ENCODE measurements at places on chromosomes 12 and 14.
A peak's percentile ranks its signal among the peaks of the same experiment; 100 is the strongest.

DNA sequence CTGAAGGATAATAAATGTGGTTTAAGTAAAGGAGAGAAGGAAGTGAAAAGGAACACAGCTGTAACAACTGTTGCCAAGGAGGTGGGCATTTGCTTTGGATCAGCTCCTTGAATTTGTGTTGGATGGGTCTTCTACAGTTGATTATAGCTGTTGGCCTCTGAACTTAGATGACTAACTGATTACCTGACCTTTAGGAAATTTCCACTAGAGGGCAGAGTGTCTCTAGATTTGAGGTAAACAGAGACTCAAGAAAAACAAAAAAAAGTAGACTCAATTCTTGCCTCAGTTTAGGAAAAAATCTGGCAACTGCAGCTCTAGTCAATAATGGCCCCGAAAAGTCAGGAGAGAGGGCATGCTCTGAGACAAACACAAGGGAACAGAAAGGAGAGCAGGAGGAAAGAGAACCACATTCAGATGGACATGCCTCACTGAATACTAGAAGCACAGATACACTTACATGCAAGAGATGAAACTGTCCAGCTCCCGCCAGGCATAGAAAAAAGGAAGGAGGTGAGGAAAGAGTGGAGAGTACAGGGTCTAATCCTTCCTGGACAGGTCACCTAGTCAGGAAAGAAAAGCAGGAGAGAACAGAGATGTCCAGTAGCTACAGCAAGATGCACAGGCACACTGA is 20.6 kb downstream of the COX14 start:
- DNase-seq: peak; percentile 22

- no peak for DNase-seq
These were observed 473.5 kb upstream of the MGAT4C start for GRCh38 chr12:86729739-86730138.

DNA sequence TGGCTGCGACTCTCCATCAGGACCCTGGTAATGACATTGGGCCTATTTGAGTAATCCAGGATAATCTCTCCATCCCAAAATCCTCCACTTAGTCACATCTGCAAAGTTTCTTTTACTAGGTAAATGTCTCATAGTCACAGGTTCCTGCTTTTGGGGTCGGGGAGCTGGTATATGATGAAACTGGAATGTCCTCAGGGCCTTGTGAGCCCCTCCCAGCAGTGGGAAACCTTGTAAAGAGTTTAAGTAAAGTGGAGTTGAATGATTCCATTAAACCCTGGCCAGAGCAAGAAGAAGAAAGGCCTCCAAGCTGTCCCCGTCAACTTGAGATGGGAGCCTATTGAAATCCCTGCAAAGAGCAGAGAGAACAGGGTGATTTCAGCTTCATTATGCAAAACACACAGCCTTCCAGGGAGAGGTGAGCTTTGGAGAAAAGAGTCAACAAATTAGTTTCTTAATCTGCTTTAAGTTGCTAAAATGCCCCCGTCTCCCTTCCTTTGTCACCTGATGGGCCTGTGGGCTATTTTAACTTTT is 12.6 kb downstream of the WSCD2 start:
- no peak for DNase-seq

DNA sequence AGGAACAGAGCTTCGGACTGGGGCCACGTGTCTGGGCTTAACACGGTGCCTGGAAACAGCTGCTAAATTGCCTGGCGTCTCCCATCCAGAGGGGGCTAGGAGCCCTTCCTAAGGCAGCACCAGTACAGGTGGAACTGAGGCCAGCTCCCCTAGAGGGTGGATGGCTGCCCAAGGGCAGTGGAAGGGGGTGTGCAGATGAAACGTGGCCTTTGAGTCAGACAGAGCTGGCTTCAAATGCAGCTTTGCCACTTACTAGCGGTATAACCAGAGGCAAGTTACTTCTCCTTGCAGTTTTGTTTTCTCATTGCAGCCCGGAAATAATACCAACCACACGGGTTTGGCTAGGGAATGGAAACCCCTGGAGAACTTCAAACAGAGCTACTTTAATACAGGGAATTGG is 59.3 kb upstream of the SLC24A4 start:
- peak; percentile 55 for DNase-seq

DNA sequence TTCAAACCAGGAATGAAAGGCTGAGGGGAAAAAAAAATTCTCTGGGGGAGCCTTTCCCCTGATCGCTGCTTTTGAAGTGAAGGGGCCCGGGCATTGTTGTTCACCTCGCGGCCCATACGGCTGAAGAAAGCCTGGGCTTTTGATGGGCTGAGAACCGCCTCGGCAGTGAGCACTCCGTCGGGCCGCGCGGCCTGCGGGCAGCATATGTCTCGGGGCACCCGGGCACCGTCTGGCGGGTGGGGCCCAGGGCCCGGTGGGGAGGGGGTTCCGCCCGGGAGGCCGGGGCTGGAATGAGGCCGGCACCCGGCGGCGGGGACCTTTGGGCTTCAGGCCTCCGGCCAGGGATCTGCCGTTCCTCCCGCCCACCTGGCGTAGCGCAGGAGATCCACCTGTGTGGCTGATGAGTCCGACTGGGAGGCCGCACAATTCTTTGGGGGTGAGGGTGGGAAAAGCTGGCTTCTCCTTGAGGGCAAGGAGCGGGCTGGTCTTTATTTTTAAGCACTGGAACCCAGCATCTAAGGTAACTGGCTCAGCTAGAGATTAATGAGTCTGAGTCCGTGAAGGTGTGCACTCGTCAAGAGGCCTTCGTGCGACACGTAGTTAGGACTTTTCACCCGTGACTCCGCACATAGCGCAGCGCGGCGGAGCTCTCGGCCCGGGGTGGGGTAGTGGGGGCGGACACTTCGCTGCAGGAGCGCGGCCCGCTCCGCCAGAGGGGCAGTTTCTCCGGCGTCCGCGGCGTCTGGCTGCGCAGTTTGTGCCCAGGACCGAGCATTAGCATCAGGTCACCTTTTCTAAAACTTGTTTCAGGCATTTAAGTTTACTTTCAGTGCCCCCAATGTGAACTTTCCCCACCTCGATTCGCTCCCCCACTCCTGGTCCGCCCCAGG is 10.6 kb downstream of the FOXA1 start:
- no peak for DNase-seq

DNA sequence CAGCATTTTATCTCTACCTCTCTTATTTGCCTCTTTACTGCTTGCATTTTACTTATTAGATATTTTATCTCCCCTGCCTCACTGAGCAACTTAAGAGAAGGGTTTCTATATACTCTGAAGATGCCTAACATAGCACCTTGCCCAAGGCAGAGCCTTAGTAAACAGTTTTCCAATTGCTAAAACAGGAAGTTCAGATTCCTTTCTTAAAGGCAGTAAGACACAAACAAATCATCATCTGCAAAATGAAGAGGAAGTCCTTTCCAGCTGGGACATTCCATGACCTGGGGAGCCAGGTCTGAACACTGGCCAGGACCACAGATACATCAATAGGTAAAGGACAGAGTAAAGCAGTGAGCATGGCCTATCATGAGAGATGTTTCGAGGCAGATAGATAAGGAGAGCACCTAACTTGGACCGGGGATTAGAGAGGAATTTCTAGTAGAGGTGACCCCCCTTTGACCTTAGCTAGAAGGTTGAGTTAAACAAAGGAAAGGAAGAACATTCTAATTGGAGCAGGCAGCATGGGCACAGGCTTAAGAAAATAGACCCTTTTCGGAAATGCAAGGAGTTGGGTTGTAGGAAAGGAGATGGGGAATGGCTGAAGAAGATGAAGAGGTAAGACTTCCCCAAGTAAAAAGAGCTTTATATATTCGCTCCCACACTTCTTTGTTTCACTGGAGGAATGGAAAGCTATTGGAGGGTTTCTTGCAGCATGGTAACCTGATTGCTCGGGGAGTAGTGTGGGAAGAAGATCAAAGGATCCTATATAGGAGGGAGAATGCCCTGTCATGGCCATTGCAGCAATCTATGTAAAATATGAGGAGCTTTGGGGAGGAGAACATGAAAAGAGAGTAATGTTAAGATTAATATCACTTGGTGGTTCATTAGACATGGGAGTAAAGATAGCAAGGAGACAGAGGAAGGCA is 94.8 kb downstream of the PHLDA1 start:
- no peak for DNase-seq

DNA sequence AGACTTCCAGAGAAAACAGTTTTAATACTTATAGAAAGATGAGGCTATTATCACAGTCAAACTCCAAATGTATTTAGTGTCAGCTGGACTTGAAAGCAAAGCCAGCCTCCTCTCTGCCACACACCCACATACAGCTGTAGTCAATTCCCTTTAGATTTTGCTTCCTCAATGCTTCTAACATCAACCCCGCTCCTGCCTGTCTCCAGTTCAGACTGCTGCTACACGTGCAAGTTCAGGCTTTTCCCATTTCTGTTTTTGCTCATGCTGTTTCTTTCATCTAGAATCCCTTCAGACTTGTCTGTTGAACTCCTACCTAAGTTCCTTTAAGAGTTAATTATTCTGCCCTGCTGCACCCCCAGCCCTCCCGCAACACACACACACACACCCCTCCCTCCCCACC is 380.0 kb downstream of the KCNH5 start:
- DNase-seq: no peak

DNA sequence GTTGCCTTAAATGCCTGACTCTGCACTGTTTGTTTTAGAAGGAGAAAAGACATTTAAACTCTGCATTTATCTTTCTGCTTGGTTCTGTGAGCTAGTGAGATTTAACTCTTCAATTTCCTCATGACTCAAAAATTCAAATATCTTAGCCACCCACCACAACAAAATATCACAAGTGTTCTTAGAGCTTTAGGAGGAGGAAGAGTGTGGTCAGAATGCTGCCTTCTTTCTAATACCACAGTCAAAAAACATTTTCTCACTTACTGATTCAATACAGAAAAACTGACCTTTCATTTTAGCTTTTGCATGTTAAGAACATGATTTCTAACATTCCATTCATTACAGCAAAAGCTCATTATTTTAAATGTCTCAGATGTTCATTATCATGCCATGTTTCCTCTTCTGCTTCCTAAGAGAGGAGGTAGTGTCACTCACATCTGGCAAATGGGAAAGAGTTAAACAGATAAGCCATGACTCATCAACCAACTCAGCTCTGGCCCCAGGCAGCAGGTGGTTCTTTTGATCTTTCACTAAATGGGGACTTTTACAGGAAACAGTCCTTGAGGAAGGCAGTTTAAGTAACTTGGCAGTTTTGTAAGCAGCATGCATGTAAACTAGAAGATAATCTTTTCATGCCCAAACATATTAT is 56.4 kb upstream of the RNU6-8 start:
- DNase-seq: no peak

DNA sequence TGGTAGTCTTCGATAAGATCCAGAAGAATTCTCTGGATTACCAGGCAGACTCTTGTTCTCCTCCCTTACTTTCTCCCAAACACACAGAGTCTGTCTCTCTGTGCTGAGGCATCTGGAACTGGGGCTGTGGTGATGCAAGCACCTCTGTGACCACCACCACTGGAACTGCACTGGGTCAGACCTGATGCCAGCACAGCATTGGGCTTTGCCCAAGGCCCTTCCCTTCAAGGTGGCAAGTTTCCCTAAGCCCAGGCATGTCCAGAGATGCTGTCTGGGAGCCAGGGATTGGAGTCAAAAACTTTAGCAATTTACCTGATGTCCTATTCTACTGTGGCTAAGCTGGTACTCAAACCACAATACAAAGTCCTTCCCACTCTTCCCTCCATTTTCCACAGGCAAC is 14.6 kb upstream of the TMPRSS12 start:
- no peak for DNase-seq

DNA sequence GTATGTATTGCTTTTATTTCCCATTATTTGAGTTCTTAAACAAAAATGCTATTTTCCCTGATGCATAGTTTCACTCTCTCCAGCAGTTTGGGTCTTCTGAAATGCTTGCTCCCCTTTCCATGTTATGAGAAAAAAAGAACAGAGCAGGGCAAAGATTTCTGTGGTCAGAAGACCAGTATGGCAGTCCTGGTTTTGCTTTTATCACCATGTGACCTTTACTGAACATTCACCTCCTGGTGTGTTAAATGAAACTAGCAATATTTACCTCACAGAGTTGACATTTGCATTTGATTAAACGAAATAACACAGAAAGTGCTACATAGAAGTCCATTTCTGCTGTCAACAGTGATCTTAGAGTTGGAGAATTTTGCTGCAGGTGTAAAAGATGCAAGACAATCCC is 141.0 kb upstream of the G2E3 start:
- DNase-seq: no peak

DNA sequence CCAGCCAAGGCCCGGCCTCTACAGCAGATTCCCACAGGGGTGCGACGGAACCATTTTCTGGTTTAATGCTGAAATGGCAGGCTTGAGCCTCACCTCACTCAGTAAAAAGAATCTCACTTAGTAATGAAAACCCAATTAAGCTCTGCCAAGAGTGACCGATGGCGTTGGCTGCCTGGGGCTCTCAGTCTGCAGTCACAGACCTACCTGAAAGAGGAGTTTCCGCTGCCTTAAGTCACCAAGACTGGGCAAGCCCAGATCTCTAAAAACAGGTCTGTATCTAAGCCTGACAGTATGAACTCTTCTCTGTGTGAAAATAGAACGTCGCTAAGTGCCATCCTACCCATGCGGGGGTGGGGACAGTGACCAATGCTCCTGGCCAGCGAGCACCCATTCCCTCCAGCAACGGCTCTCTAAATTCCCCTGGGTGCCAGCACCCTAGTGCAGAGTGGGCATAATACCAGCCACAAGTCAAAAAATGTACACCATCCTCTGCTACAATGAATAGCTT is 107.3 kb downstream of the FOXN3 start:
- no peak for DNase-seq

DNA sequence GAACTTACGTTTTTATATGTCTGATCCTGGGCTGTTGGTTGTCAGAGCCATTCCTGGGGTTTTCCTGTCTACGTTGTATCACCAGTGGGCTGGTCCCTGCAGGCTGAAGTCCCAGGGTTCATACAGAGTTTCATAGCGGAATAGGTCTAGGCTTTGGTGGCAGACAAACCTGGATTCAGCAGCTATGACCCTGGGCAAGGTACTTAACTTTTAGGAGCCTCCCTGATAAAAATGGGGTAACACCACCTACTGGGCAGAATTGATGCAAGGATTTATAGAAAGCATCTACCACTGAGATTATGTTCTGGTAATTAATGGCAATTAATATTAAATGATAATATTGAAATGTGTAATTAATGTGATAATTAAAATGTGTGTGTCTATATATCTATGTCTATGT is 141.2 kb downstream of the SYNE2 start:
- DNase-seq: peak; percentile 11

GRCh38 chr14:60736494-60736893 is 1.9 kb downstream of the MNAT1 start:
- DNase-seq: no peak

GRCh38 chr12:58601529-58601928 is 318.8 kb downstream of the LRIG3 start:
- no peak for DNase-seq

GRCh38 chr14:95359994-95360826 is 40.5 kb upstream of the CLMN start:
- DNase-seq: no peak

- no peak for DNase-seq
These were observed 112.7 kb downstream of the SCARB1 start for GRCh38 chr12:124750787-124751471.

DNA sequence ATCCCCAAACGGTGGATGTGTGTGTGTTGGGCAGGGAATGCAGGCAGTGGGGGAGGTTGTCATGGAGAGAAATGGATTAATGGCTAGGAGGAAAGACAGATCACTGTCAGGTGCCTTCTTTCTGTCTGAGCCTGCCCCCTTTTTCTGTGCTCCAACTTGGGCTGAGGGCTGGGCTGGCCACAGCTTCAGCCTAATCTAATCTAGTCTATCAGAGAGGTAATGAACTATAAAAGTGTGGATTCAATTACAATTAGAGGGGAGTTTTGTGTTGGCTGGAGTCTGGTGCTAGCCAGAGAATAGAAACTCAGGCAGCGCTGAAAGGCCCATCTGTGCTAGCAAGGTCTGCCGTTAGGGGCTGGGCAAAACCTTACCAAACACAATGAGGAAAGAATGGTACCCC is 41.2 kb downstream of the NEUROD4 start:
- DNase-seq: no peak
